ENCODE measurements at places on chromosomes 13 and 19.

DNA sequence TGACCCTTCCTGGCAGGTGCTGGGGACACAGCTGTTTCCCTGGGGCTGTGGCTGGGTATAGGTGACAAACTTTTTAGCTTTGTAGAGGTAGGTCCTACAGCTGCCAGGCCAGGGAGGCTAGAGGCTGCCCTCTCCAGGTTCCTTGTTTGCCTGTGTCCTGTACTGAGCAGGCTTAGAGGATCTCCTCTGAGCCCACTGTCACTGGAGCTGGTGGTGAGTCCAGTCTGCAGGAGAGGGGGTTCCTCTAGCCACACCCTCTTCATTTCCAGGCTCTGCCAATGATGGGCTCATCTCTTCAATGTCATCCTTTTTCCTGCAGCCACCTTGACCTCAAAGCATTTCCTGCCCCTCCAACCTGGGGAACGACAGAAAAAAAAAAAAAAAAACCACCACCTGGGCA, 12.6 kb upstream of the RAB11B start:
- DNase-seq, result no peak

DNA sequence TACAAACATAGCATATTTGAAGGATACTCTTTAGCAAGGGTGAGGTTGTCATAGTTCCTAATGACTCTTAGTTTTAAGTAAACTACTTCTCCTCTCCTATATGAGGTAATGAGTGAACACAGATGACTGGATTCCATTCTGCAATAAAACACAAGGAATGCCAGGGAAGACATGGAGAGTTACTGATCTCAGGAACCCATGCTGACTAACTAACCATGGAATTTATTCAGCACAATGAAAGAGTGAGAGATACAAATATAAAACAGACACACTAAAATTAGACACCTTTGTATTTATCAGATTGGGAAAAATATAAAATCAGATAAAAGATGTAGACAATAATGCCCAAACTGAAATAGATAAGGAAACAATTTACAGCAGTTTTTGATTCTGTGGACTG, 1525.9 kb upstream of the SLC10A2 start:
- no peak for DNase-seq

DNA sequence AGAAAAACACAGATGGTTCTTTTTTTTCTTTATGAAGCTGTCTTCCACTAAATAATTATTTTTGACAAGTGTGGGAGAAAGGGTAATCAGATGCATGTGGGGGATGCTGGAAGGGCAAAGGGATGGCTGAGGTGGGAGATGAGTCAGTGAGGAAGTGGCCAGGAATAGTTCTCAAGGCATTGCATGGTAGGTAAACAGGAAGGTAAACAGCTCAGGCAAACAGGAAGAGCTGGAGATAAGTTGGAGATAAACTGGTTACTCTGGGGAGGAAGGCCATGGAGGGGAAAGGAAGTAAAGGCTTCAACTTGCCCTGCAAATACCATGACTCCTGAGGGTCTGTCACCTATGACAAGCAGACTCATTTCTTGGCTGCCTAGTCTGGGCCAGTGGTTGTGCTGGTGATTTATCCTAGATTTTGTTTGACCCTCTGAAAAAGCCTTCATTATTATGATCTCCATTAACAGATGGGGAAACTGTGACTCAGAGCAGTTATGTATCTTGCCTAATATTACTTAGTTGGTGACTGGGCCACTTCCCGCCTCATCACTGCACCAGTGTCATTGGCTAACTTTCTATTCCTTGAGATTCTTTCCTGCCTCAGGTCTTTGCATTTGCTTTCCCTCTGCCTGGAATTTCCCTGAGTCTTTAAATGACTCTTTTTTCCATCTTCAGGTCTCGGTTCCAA, 17.1 kb downstream of the ACTL9 start:
- DNase-seq, result no peak

DNA sequence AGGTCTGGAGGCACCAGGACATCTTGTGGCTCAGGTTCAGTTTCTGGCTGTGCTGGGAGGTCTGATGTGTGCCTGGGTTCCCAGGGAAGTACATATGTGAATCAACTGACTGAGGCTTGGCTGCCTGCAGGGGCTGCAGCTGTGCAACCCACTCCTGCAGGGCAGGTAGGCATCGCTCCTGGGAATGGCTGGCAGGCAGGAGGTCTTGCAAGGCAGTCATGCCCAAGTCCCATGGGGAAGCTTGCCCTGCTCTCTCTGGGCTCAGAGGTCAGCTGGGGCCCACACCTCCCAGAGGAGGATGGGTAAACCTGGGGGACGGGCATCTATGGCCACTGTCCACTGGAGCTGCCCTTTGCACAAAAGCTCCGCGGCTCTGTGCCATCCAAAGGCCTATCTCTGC, 1141.8 kb downstream of the SLITRK1 start:
- DNase-seq, result no peak

GRCh38 chr13:49457221-49457620, 13.1 kb downstream of the SETDB2 start:
- DNase-seq, result no peak

DNA sequence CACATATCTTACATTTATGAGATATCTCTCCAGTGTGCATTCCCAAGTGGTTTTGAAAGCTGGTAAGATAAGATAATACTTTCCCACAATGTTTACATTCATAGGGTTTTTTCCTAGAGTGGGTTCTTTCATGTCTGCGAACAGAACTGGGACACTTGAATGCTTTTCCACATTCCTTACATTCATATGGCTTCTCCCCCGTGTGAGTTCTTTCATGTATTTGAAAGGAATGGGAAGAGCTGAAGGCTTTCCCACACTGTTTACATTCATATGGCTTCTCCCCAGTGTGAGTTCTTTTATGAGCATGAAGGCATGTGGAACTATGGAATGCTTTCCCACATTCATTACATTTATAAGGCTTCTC, 19.7 kb downstream of the ZNF433 start:
- DNase-seq, result no peak

- no peak for DNase-seq
Measured at GRCh38 chr13:62331384-62331783, 915.7 kb upstream of the PCDH20 start.

- DNase-seq, result no peak
Measured at GRCh38 chr13:21012211-21012610, 49.2 kb downstream of the LATS2 start.

- DNase-seq, result no peak
Measured at GRCh38 chr19:41219924-41220567, 1.0 kb downstream of the AXL start.

DNA sequence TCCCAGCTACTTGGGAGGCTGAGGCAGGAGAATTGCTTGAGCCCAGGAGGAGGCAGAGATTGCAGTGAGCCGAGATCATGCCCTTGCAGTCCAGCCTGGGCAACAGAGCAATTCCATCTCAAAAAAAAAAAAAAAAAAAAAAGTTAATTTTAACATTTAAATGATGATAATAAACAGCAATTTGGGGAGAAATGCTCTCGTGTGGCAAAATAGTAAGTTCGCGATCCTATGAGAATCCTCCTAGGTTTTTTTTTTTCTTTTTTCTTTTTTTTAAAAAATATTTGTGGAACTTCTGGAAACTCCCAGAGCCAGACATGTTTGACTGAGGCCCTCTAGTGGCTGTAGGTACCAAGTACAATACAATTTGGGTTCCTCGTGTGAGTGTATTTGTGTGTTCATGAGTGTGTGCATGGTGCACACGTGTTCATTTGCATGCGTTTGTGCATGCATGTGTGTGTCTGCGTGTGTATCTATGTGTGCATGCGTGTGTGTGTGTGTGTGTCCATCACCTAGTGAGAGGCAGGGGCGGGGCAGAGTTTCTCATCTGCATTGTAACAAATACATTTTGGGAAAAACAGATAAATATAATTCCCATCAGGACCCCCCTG, 31.2 kb downstream of the TMPRSS9 start:
- peak; percentile 20 for DNase-seq

DNA sequence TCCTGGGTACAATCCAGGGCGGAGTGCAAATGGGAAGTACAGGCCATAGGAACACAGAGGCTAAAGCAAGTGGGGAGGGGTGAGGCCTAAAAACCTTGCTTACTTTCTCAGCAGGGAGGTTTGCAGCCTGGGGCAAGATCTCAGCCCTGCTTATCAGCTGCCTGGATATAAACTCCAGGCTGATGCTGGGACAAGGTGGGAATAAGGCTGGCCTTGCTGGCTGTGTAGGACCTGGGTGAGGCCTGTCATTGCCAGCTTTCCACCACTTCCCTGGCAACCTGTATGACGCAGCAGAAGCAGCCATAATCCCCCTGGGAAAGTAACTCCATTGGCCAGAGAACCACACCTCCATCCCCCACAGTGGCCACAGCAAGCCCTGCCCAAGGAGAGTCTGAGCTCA, 279.1 kb upstream of the ATXN8OS start:
- DNase-seq, result no peak

- no peak for DNase-seq
Measured at GRCh38 chr19:916645-917322, 349 bp upstream of the KISS1R start.

GRCh38 chr19:48815870-48816501, 5.2 kb upstream of the BCAT2 start:
- no peak for DNase-seq

GRCh38 chr19:31317570-31317969, 31.7 kb downstream of the TSHZ3 start:
- DNase-seq, result no peak

GRCh38 chr19:50497022-50497405, 14.0 kb downstream of the JOSD2 start:
- no peak for DNase-seq

GRCh38 chr19:33703821-33704220, 82.1 kb downstream of the CHST8 start:
- no peak for DNase-seq
